ENCODE measurements at places on chromosomes 16 and 17.

GRCh38 chr17:78313735-78314648 is 45.9 kb downstream of the SOCS3 start:
- no peak for DNase-seq

DNA sequence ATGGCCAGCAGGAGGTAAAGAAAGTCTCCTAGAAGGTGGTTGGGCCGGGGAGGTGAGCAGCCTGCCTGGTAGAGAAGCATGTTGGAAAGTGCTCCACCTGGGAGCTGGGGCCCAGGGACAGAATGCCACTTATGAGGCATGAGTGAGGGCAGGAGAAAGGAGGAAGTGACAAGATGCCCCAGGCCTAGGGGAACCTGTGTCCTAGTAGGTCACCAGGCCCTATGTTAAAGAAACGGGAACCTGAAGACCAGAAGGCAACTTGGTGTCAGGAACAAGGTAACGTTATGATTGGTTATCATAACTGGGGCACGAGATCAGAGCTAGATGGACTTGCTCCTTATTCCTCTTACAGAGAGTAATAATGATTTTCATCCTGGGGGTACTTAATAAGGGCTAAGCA is 34.3 kb downstream of the PITPNC1 start:
- no peak for DNase-seq

DNA sequence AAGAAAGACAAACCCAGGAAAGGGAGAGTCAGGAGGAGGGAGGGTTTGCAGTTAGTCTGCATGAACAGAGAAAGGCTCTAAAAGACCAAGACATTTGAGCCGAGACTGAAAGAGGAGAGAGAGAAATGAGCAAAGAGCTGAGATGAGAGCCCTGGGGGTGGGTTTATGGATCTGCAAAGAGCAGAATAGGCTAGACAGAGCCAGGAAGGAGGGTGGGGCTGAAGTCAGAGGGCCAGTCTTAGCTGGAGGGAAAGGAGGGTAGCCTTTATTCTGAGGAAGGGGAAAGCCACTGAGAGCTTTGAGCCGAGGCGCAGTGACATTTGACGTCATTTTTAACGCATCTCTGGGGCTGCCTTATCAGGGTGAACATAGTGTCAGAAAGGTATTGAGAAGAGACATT is 85.7 kb upstream of the CDH13 start:
- no peak for DNase-seq

- no peak for DNase-seq
Measured at GRCh38 chr16:8959921-8960787, 3.6 kb downstream of the USP7 start.

GRCh38 chr16:88477631-88478519 is 24.8 kb downstream of the ZFPM1 start:
- no peak for DNase-seq

GRCh38 chr17:8745586-8746500 is 1.2 kb upstream of the CCDC42 start:
- DNase-seq = no peak

- no peak for DNase-seq
Measured at GRCh38 chr16:89561142-89561883, 831 bp downstream of the RPL13 start.

DNA sequence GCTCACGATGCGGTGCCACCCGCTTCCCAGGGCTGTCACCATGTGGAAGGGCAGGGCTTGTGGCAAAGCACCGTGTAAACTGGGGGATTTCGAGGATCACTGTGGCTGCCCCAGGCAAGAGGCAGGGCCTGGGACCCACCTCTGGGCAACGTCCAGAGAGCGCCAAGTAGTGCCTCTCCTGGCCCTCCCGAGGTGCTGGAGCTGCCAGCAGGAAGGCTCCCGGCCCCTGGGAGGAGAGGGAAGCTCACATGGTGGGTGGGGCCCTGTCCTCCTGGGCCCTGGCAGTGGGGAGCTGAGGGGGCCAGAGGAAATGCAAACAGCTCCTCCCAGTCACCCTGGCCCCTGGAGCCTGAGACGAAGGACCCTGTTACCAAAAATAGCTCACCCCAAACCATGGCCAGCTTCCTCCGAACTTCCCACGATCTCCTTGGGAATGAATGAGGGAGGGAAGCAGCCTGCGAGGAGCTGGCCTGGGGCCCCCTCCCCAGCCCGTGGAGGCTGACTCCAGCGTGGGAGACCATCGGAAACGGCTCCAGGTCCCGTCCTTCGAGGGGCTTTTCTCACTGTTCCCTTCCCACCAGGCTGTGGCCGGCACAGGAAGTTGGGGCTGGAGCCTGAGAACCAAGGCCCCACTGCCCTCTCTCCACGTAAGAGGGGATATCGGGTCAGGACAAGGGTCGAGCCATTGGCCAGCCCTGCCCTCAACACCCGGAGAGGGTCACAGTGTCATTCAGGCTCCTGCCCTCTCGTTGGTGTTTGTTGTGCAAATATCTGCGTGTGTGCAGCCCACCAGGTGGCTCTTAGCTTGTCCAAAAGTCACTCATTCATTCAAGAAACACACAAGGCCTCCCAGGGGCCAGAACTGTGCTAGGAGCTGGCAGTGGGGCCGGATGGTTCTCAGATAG is 17.7 kb downstream of the VASN start:
- no peak for DNase-seq

Measured in keratinocyte (primary cell).